ENCODE measurements at places on chromosomes 3 and 15.
A peak's percentile ranks its signal among the peaks of the same experiment; 100 is the strongest.

DNA sequence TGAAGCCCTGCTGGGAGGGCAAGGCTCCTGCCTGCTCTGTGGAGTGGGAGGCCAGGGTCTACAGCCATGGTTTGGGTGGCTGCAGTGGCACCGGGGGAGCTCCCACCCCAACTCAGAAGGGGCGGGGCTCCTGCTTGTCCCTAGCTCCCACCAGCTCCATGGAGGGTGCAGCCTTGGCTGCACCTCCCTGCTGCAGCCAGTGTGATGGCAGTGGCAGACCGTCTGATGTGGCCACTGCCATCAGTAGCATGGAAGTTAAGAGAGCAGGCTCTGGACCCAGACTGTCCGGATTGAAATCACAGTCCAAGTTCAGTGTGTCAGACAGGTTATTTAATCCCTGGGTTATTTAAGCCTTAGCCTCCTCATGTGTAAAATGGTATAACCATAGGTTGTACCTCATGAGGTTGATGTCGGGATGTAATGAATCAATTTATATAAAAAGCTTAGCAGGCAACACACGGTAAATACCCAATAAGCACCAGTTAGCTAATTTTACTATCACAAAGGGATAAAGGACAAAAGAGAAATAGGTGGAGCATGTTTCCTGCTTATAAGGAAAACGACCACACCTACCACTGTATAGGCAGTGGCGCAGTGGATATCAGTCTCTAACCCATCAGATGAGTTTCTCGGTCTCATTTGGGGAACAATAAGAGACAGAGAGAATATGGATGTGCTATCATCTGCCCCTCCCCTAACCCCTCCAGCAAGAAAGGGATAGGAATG lies 13.1 kb upstream of the NR1I2 start:
- no peak for DNase-seq

GRCh38 chr15:75029378-75030022 lies 6.1 kb downstream of the PPCDC start:
- peak; percentile 65 for DNase-seq

- DNase-seq = no peak
Observed at GRCh38 chr15:31377030-31377429, 50.4 kb downstream of the KLF13 start.

GRCh38 chr3:196778755-196779154 lies 39.1 kb downstream of the PAK2 start:
- DNase-seq = no peak

GRCh38 chr3:148106062-148106461 lies 591.6 kb upstream of the AGTR1 start:
- no peak for DNase-seq

GRCh38 chr15:23828786-23829185 lies 141.7 kb upstream of the NDN start:
- no peak for DNase-seq

- DNase-seq = no peak
Observed at GRCh38 chr3:11362600-11362999, 90.4 kb downstream of the ATG7 start.

GRCh38 chr15:25695875-25696760 lies 167.0 kb downstream of the ATP10A start:
- no peak for DNase-seq

DNA sequence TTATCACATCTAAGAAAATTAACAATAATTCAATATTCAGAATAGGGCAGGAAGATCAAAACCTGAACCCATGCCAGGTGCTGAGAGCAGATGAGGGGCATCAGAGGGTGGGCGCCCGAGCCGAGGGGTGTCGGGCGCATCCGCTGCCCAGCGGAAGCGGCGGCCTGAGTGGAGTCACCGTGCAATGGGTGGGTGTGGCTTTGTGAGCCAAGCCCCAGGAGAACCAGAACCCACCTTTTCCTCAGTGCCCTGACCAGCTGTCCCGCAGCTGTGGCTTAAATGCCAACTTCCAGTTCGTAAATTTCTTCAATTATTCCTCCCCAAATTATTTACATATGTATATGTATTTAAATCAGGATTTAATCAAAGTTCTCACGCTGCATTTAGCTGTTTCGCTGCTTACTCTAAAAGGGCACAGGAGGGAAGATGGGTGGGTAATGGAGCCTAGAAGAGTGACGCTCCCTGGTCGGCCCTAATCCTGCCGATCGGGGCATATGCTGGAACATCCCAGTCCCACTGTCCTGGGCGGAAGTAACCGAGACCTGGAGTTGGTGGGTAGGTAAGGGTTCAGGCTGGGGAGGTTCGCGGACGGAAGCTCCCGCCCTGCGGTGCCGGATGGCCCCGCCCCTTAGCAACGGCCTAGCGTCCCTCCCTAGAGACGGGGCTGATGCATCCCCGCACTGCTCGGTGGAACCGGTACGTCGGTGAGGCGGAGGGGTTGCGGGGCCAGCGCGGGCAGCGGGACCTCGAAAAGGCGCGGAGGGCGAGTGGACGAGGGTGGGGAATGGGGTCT lies 1.3 kb downstream of the DNAH1 start:
- no peak for DNase-seq

DNA sequence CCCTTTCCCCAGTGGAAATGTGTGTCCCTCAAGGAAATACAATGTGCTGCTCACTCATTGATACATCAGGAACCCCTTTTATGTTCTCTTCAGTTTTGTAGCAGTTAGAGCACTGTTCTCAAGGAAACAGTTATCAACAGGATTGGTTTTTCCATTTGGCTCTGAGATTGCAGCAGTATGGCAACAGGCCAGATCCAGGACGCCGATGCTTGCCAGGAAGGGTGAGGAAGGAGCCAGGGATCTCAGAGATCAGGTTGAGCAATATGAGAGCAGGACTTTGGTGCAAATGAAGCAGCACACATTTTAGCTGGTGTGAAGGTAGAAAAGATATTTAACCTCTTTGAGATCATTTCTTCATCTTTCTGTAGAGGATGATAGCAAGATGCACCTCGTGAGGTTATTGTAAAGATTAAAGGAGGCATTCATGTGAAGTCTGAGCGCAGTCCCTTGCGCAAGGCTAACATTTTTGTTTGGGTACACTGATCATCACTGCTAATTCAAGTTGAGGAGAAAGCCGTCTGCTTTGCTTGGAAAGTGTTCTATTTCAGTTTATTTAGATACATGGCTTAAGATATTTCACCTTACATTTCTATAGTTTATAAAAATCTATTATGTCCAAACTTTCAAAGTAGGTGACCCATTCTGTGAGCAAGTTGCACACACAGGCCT lies 68.5 kb downstream of the KCNH8 start:
- DNase-seq = no peak

- no peak for DNase-seq
Observed at GRCh38 chr3:28077572-28077971, 163.8 kb upstream of the CMC1 start.

GRCh38 chr15:97517737-97518136 lies 442.8 kb upstream of the ARRDC4 start:
- no peak for DNase-seq

DNA sequence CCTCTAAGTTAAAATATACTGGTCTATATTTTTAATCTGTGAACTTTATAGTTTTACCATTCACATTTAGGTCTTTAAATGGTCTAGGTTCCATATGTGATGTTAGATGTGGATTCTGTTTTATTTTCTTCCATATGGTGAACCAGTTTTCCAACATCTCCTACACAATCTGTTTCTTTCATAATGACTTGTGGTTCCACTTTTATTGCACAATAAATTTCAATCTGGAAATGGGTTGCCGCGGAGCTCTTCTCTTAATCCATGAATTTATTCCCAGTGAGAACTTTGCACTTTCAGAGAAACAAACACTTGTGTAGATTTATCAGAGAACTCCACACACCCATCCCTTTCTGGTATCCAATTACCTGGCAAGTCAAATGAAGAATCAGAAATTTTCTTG lies 20.9 kb upstream of the SPPL2A start:
- no peak for DNase-seq

DNA sequence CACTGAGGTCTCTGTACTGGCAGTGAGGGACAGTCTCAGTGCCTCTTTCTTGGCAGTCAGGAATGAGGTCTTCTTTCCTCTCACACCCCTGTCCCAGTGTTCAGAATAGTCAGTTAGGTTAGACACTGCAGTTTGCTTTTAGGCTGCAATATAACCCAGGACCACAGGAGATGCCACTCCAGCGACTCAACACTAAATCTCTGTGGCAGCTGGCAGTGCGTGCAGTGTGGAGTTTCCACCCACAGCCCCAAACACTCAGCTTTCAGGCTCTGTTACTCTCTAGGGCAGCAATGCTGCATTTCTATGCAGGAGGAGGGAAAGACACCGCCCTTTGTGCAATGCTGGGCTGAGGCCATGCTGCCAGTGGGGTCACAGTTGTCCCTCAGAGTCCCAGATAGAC lies 150.2 kb upstream of the SUCLG2 start:
- DNase-seq = no peak

- no peak for DNase-seq
Observed at GRCh38 chr3:133227813-133228212, 172.0 kb upstream of the BFSP2 start.

GRCh38 chr3:156952011-156952410 lies 125.9 kb downstream of the LEKR1 start:
- DNase-seq = no peak

DNA sequence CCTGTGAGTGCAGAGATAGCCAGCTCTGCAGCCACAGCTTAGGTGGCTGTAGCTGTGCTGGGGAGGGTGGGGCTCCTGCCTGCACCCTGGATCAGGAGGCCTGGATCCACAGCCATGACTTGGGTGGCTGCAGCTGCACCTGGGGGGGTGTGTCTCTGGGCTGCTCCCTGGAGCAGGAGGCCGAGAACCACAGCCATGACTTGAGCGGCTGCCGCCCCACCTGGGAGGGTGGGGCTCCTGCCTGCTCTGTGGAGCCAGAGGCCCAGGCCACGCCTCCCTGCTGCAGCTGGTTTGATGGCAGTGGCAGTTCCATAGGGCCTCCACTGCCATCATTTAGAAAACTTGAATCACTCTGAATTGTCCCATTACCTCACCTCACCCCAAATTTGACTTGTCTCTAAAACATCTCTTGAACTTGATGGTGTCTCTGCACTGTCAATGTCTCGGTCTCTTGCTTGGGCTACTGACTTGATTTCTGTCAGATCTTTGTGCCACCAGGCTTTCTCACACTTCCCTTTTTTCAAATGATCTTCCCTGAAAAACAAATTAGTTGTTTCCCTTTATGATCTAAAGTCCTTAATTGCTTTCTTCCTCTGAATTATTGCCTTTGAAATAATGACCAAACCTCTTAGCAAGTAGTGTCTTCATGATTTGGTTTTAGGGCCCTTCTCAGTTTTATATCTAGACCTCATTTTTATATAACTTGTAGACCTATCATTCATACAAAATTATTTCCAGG lies 313.2 kb upstream of the MME start:
- no peak for DNase-seq

- DNase-seq = no peak
Observed at GRCh38 chr3:156145866-156146265, 25.5 kb downstream of the KCNAB1 start.

DNA sequence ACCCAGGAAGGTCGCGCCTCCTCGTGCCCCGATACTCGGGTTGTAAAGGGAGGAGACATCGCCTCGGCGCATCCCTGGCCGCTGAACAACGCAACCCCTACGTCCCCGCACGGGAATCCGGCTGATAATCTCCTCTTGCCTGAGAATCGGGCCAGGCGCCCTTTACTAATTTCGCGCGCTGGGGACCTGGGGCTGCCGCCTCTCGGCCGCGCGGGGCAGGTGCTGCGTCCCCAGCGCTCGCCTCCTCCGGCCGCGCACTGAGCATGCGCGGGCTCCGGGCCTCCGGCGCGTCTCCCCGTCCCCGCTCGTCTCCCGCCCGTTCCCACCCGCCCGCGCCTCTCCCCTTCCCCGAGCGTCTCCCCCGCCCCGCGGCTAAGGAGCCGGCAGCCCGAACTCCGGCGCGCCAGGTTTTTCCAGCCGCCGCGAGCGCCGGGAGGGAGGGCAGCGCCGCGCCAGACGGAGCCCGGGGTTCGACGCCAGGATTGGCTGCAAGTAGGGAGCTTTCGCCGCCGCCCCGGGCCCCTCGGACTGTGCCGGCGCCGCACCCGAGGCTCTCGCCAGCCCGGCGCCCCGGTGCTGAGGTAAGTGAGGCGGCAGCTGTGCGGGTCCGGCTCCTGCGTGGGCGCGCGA lies at the start of gene CNTN4:
TSS of gene CNTN4 (plus strand) at position 469 of the 630 bp plus-strand sequence.
- DNase-seq = peak; percentile 28

- DNase-seq = no peak
Observed at GRCh38 chr3:106588739-106589138, 719.9 kb upstream of the CBLB start.

DNA sequence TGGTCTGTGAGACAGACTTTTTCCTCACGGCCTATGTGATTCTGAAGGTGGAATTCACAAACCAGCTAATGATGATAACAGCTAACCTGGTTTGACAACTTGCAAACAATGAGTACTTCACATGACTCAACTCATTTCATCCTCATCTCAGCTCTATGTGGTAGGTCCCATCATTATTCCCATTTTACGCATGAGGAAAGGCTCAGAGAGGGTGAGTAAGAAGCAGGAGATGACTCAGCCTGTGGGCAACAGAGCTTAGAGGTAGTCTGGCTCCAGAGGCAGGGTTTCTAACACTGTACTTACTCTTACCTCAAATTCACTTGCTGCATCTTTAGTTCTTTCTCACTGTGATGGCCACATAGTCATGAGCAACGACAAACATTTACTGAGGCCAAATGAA lies 25.8 kb upstream of the PSMD6 start:
- DNase-seq = no peak

DNA sequence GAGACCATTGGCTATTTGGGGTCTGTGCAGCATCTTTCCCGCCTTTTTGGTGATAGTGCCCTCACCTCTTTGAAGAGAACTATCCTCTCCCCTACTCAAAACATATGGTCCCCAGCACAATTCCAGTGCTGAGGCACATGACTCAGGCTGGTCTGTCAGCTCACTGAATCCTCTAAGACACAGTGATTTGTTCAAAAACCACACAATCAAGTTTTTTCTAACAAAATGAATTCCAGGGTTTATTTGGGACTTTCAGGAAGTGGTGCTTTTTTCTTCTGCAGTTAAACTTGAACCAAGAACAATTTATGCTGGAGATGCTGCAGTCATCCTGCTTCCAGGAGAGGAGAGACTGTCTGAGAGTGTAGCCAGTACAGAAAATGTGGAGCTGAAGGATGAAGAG lies 142.5 kb upstream of the LMCD1 start:
- no peak for DNase-seq

DNA sequence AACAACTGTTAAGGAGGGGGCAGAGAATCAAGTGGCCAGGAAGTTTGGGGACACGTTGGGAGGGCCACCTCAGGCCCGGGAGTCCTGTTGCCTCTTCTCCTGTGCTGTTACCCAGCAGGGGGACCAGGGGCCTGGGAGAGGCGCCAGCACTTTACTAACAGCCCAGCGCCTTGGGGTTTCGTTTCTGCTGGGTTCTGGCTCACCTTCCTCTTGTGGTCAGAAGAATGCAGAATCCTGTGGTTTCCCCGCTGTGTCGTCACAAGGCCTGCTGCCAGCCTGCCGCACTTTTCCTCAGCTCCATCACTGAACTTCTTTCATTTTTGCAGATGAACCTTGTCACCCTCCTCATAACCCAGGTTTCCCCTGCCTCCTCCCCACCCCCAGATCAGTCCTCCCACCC lies 67.7 kb downstream of the SLC30A4 start:
- DNase-seq = no peak

- no peak for DNase-seq
Observed at GRCh38 chr3:151074256-151074655, 11.2 kb upstream of the MED12L start.

Measured in hypothalamus (tissue), 51 donors.